Heart left ventricle (tissue), 16 donors: ENCODE measurements at places on chromosomes 7 and 10.

- DNase-seq, result no peak
Observed at GRCh38 chr7:40747856-40748255, 613.1 kb downstream of the SUGCT start.

DNA sequence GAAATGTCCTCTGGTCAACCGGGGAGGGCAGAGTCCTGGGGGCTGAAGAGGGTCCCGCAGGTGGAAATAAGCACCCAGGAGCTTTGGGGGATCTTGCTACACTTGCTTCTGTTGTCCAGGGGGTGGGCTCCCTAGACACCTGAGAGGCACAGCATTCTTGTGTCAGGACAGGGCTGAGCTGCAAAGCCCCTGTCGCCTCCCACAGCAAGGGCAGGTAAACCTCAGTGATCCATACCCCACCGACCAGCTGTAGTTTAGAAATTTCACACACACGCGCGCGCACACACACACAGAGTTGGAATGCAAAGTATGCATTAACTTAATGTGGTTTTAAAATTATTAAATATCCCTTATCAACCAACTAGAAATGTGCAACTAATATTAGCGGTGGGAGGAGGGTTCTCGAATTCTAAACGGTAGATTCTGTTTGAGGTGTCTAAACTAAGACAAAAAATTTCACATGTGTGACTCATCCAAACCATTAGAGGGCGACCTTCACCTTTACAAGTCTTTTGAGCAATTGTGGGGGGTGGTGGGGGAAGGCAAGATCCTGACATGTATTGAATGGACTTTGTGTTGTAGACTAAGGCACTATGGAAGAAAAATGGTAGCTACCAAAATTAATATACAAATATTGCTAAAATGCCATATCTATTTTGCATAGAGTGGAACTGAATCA is 34.3 kb upstream of the PTF1A start:
- no peak for DNase-seq

DNA sequence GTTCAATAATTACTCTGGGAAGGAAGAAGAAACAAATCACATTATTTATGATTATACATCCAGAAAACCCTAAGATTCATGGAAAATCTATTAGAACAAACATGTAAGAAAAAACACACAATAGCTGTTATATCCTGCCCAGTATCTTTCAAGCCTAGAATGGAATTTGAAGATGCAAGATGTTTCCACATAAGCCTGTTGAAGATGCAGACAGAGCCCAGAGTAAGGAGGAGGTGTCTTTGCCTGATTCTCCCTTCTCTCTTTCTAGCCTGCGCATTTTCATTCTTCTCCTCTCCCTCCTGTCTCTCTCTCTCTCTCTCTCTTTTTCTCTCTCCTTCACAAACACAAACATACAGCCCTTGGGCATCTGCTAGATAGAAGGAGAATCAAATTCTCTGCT is 170.1 kb upstream of the INHBA start:
- DNase-seq, result no peak

GRCh38 chr10:93288679-93289634 is 193.2 kb downstream of the MYOF start:
- peak; percentile 55 for DNase-seq

GRCh38 chr7:158369866-158370265 is 217.8 kb downstream of the PTPRN2 start:
- no peak for DNase-seq

DNA sequence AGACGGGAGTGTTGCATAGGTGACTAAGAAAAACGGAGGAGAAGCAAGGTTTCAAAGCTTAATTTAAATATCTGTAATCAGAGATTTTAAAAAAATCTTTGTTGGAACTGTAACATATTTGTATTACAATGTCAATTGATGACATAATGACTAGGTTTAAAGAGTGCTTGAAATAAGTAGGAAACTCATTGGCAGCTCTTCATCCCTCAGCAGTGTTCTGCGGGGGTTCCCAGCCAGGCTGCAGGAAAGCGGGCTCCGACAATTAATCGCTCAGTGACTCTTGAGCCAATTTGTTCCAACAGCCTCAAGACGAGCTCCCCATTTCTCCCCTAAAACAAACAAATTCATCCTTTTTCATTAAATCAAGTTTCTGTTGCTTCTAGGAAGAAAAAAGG is 22.6 kb downstream of the CPXM2 start:
- no peak for DNase-seq

GRCh38 chr10:91664426-91664825 is 31.6 kb upstream of the PPP1R3C start:
- DNase-seq, result no peak

DNA sequence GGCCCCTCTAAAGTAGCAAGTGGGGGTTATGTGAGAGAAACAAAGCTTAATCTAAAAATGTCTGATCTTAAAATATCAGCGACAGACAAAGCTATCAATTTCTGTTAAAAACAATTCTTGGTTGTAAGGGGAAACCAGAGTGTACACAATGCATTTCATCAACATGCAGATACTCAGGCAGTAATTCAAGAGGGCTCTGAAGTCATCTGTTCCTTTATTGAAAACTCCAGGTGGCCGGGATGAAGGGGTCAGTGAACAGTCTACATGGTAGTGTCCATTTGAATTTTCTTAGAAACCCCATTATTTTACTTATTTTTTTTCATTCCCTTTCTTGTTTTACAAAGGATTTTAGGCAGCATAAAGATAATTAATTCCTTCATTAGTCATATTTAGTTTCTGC is 36.7 kb upstream of the BTBD16 start:
- no peak for DNase-seq

- DNase-seq, result no peak
Observed at GRCh38 chr7:16816824-16817223, 12.0 kb upstream of the AGR2 start.

DNA sequence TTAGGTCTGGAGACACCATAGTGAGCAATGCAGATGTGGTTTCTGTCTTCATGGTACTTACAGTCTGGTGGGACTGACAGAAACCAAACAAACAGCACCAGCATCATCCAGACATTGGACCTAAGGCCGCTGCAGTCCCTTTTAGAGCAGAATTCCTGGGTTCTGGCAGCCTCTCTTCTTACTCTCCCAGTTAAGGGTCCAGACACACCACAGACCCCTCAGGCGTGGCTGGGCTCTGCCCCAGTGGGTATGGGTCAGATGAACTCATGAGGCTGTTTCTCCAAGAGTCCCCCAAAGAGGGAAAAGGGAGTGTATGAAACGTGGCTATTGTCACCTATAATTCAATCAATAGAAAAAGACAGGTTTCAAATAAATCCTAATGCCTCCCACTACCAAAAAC is 31.3 kb downstream of the PRLHR start:
- DNase-seq, result no peak

DNA sequence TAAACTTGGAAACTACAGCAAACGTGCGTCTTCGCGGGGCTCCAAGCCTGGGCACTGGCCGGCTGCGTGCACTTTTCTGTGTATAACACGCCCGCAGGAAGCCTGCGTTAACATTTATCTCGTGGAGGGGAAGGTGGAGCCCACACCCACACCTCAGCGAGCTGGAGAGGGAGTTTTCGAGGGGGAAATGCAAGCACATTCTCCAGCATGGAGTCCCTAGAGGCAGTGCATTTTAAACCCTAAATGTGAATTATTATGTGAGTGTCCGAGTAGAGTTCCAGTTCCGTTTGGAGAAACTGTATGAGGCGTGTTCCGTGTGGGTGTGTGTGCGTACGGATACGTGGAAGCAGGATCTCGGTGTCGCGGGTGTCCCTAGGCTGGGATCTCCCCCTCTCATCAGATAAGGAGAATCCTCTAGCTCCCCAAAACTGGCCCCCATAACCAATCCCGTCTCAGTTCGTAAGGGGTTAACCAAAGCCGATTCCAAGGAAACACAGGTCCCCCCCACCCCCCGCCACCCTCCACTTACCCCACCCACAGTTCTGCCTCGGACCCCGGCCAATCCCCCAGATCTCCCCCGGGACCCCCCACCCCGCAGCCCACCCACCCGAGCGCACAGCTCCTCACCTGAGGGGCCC is 403 bp downstream of the CDK6 start:
- DNase-seq, result no peak

- DNase-seq, result no peak
Observed at GRCh38 chr10:111968647-111969046, 214.9 kb downstream of the GPAM start.

DNA sequence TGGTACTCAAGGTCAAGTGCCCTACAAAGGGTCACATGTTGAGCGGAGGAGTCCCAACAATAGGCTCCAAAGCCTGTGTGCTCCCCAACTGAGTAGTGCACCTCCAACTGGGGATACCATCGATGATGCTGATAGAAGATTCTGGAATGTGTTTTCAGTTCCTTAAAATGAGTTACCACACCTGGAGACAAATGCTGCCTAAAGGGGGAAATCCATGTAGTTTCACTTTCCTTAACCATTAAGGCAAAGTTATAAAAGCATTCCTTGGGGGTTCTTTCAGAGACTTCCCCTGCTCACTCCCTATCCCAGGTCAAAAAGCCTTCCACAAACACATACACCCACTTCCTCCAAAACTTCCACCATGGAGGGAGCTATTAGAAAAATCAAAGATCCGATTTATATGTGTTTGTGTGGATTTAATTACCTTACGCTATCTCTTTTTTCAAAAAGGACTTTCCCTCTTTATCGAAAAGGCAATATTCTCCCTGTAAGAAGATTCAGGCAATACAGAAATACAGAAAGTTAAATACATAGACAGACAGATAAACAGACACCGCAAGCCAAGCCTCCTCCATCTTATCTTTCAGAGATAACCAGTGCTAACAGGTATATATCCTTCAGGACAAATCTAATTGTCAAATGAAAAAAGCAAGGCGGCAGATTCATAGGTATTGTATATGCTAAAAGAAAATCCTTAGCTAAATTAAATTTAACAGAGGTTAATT is 135.9 kb upstream of the ASAH2 start:
- DNase-seq, result no peak

- DNase-seq, result peak; percentile 78
Observed at GRCh38 chr10:122565766-122566206, 5.2 kb downstream of the DMBT1 start.

GRCh38 chr7:22601003-22601402 is 101.0 kb upstream of the STEAP1B start:
- no peak for DNase-seq
